ENCODE measurements at places on chromosomes 2 and 18.

DNA sequence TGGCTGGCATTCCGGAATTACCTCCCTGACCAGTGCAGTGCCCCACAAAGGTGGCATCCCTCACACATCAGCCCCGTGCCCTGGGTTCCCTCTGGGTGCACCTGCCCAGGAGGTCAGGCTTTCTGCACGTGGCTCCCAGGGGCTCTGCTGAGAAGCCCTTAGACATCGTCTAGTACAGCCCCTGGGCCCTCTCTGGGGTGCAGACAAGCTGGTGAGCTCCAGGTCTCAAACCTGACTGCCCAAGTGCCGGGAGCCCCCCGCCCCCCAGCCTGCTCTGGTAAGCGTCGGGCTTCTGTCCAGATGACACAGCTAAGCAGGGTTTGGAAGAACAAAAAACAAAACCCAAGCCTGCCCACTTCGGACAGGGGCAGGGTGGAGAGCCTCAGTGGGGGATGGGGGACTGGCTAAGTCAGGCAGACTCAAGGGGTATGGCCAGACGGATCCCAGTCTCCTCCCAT lies 20.2 kb downstream of the TWIST2 start:
- no peak for DNase-seq

DNA sequence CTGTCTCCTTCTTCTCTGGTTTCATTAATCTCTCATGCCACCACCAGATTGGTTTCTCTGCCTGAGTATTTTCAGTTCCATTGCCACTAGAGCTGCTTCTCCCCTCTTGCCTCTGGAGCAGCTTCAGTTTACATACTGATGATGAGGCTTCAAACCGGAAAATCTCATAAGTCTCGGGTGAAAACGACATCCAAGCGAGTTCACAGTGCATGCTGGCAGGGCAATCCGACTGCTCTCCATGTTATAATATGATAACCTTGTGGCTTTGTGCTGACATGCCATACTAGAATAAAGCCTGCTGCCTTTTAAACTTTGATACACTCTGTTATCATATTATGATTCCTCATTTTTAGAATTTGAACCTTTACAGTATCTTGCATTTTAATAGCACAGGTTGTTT lies 153.5 kb downstream of the PRPF40A start:
- no peak for DNase-seq

- no peak for DNase-seq
Observed at GRCh38 chr2:88669482-88670214, 21.8 kb upstream of the RPIA start.

DNA sequence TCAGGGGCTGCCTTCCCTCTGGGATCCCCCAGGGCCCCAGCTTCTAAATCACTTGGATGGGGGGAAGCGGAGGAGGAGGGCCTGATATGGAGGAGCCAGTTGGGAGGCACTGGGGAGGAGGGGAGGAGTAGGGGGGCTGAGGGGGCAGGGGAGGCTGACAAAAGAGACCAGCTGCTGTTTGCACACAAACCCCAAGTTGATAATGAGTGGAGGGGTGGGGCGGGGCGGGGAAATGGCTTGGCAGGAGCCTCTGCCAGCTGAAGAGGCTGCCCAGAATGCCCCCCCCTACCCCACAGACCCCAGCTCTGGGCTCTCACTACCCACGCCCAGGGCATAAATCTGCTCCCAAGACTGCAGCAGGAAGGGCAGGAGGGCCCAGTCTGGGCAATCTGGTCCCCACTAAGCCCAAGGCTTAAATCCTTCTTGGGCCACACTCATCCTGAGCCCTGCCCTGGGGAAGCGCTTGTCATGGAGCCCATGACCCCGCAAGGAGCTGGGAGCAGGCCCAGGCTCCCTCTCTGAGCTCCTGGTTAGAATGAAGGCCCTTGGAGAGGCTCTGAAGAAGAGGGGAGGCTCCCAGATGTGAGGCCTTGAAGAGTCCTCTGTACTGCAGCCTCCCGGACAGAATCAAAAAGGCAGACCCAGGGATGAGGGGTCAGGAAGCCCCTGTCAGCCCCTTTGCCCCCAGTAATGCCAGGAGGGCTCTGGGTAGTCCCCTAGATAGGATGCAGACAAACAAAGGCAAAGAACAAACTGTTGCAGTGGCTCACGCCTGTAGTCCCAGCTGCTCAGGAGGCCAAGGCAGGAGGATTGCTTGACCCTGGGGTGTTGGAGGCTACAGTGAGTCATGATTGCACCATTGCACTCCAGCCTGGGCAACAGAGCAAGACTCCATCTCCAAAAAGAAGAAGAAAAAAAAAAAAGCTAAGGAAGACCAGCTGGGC lies 24.8 kb upstream of the PTMA start:
- no peak for DNase-seq

DNA sequence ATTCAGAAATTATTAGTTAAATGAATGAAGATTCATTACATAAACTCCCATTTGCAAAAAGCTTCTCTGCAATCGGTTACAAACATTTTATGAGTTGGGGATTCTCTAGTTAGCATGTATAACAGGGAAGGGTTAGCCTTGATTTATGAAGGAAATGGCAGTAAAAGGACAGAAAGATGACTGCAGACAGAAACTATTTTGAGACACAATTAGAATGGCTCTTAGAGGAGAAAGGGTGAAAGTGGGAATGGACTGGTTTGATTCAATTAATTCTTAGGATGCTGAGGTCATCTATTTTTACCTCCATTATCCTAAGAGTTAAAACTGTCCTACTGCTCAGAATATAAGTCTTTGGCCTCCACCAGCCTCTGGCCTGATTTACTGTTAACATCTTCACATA lies 250.8 kb upstream of the DLGAP1 start:
- no peak for DNase-seq

DNA sequence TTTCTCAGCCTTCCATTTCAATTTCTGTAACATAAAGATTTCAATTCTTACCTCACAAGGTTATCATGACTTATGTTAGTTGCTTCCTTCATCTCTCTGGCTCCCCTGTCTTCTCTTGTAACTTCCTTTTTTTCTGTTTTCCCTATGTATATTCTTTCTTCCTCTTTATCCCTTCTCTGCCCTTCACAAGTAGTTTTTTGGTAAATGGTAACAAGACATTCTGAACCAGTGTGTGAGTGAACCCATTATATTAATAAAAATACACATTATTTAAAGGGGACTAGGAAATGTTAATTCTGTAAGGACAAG lies 8.4 kb downstream of the ACSL3 start:
- DNase-seq, result no peak

DNA sequence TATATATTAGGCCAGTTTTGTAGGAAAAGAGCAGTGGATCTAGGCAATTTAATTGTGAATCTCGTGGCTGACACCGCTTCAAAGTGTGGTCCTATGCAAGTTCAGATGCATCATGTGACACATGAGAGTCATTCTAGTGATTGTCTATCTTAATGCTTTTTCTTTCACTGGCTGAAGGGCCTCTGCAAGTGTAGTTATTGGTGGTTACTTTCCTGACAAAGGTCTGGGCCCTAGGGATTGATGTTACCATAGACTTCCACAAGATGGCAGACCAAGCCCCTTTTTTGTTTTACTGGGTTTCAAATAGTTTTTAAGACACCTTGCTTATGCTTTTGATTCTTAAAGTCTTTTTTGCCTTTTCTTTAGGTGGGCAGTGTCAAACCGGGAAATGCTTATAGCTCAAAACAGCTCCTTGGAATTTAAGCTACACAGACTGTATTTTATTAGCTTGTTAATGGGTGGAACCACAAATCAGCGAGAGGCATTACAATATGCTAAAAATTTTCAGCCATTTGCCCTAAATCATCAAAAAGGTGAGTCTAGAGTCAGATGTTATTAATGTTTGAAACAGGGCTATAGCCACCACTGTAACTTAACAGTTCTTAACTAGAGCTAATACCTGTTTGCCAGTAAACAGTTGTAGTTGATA lies 25.9 kb downstream of the CD8A start:
- DNase-seq, result no peak

DNA sequence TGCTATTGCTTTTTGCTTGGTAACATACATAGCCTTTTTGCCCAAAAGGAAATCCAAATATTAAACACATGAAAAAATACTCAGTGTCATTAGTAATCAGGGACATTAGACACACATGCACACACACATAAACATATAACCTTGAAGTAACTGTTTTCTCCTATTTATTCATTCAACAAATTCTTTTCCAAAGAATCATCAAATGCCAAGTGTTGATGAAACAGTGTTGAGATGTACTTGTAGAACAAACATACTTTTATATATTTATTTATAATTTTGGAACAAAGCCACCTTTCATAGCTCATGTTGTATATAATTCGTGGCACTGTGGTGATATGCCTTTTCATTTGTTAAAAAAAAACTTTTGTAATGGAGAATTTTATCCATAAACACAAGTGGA lies 81.0 kb downstream of the APLF start:
- DNase-seq, result no peak

GRCh38 chr2:181915102-181915501 lies 23.6 kb downstream of the ITPRID2 start:
- DNase-seq, result no peak

Measured in GM12892 (cell line).